ENCODE measurements at places on chromosomes 4 and X.

GRCh38 chrX:41086627-41086932, 1.3 kb downstream of the USP9X start:
- no peak for DNase-seq

- no peak for DNase-seq
Observed at GRCh38 chrX:23390979-23391378, 56.3 kb downstream of the PTCHD1 start.

DNA sequence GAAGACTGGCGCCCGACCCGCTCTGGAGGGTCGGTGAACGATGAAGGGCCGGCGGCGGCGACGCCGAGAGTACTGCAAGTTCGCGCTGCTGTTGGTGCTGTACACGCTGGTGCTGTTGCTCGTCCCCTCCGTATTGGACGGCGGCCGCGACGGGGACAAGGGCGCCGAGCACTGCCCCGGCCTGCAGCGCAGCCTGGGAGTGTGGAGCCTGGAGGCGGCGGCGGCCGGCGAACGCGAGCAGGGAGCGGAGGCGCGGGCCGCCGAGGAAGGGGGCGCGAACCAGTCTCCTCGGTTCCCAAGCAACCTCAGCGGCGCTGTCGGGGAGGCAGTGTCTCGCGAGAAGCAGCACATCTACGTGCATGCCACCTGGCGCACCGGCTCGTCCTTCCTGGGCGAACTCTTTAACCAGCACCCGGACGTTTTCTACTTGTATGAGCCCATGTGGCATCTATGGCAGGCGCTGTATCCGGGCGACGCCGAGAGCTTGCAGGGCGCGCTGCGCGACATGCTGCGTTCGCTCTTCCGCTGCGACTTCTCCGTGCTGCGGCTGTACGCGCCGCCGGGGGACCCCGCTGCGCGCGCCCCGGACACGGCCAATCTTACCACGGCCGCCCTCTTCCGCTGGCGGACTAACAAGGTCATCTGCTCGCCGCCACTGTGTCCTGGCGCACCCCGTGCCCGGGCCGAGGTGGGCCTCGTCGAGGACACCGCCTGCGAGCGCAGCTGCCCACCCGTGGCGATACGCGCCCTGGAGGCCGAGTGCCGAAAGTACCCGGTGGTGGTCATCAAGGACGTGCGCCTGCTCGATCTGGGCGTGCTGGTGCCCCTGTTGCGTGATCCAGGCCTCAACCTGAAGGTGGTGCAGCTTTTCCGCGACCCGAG, 568 bp downstream of the CHST7 start:
- DNase-seq = peak; percentile 64

- no peak for DNase-seq
Observed at GRCh38 chr4:152659806-152660205, 20.0 kb downstream of the TMEM154 start.

DNA sequence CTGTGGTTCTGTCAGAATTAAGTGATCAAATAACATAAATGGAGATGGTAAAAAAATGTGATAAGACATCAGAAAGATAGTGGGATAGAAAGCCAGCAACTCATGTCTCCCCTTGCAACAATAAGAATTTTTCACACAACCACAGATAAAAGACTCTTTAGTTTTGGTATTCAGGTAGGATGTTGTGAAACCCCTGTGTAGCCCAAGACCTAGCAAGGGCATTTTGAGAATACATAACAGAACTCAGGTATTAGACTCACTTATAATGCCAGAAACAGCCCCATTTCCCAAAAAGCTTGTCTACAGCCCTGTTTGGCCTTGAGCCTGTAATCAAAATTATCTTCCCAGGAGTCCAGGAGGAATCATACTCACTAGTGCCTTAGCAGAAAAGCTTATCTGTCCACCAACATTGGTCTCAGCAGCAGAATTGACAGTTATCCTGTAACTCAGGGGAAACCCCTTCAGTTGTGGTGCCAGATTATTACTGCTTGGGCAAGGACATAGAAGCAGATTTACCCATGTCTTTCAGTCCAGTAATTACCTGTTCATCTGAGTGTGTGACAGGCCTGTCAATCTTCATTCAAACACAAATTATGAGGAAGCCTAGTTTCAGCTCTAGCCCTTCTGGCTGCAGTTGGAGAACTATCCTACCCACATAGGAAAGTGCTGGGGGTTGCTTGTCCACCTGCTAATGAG, 41.0 kb upstream of the UGT2B17 start:
- DNase-seq = no peak

- no peak for DNase-seq
Observed at GRCh38 chrX:147923605-147924004, 11.9 kb downstream of the FMR1 start.

Data from stimulated activated CD4-positive, alpha-beta T cell treated with anti-CD3 and anti-CD28 coated beads, Interleukin-4, amount 100 ng/mL, for 4 hours (primary cell).